Pancreas (tissue), 10 donors: ENCODE measurements at places on chromosomes 7 and 10. TPM values are rescaled to one million over a fixed set of nuclear protein-coding genes. Genes with fewer than 3 reads are reported as not detected.
A peak's percentile ranks its signal among the peaks of the same experiment; 100 is the strongest.

DNA sequence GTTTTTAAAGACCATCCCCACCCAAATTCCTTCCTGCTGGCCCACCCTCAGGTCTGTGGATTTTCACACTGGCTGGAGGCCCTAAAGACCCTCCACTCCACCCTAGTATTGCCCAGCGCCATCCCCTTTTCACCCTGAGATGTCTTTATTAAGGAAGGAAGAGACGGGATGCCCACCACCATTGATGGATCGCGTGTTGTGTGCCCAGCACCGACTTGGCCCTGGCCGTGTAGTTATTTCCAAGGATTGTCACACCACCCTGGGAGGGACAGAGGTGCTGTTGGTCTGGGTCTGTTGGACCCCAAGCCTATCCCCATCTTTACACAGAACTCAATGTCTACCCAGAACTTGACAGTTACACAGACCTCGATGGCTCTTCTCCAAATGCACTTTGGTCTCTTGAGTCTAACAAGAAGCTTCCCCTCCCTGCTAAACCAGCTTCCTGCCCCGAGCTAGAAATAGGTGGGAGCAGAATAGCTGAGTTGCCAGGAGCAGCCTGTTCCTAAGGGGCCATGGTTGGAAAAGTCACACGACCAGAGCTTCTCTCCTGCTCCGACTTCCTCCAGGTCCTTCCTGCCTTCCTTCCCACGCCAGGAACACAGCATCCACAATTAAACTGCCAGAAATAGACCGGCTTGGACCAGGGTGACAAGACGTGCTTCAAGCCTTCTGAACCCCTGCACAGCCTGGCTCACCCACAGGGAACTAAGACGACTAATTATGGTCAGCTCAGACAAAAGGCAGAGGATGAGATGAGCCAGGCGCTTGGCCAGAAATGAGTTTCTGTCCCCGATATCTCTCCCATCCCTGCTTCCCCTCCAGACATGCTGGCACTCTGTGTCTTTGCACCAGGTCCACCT is 139.5 kb upstream of the CHST15 start:
- no peak overlapping the region for H3K27ac ChIP-seq
- DNase-seq: no peak
- no peaks in the 10 kb centered on the region for H3K36me3 ChIP-seq
- H3K27me3 ChIP-seq: no peaks in the 10 kb centered on the region
- H3K4me3 ChIP-seq: no peak overlapping the region

DNA sequence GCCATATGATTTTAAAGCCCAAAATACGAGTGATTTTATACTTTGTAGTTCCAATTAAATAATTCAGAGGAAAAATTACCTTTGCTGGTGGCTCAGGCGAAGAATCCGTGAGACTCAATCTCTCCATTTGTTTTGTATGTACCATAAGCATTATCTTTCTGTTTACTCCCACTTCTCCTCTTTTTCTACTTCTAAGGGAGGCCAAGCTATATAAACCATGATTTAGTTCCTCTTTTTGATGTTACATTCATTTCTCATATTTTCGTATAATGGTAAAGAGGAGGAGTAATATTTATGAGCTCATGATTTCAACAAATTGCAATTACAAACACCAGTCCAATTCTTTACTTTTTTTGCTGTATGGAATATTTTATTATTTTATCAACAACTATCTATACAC is 50.6 kb upstream of the TES start:
- H3K4me3 ChIP-seq: no peak overlapping the region
- H3K36me3 ChIP-seq: no peaks in the 10 kb centered on the region
- no peak overlapping the region for H3K27ac ChIP-seq

GRCh38 chr7:45589061-45589460 is 14.9 kb downstream of the ADCY1 start:
- no peaks in the 10 kb centered on the region for H3K4me1 ChIP-seq
- no peak for DNase-seq
- H3K27ac ChIP-seq: no peak overlapping the region
- no peak overlapping the region for H3K4me3 ChIP-seq

DNA sequence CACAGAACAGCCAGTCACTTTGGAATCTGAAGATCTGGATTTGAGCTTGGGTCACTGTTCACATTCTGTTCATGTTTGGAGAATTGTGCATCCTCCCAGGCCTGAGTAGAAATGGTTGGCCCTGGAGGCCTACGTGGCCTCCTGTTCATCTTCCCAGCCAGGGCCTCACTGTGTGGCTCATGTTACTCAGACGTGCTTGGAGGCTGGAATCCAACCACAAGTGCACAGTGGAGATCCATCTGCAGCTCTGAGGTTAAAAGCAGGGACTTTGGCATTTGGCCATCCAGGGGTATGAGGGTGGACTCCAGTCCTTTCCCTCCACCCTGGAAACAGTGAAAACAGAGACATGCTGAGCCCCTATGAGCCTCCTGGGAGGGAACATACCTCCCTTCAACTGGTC is 709.0 kb upstream of the IGFBP3 start:
- H3K27me3 ChIP-seq: no peaks in the 10 kb centered on the region
- no peaks in the 10 kb centered on the region for H3K36me3 ChIP-seq
- H3K27ac ChIP-seq: no peak overlapping the region

GRCh38 chr10:48400129-48400849 is 93.8 kb downstream of the MAPK8 start:
- no peak for DNase-seq
- H3K36me3 ChIP-seq: no peaks in the 10 kb centered on the region
- no peak overlapping the region for H3K27ac ChIP-seq
- H3K27me3 ChIP-seq: no peaks in the 10 kb centered on the region
- H3K4me3 ChIP-seq: no peak overlapping the region

GRCh38 chr10:47113907-47114500 is 186.0 kb upstream of the GDF10 start:
- no peak overlapping the region for H3K4me3 ChIP-seq
- no peak for DNase-seq
- no peaks in the 10 kb centered on the region for H3K36me3 ChIP-seq
- H3K27ac ChIP-seq: no peak overlapping the region
- no peaks in the 10 kb centered on the region for H3K4me1 ChIP-seq

- no peak overlapping the region for H3K4me3 ChIP-seq
- no peak overlapping the region for H3K27ac ChIP-seq
- no peaks in the 10 kb centered on the region for H3K27me3 ChIP-seq
- DNase-seq: no peak
Observed at GRCh38 chr7:2405601-2406345, 2.4 kb downstream of the CHST12 start.

- no peaks in the 10 kb centered on the region for H3K4me1 ChIP-seq
- no peaks in the 10 kb centered on the region for H3K27me3 ChIP-seq
- no peak overlapping the region for H3K4me3 ChIP-seq
- H3K27ac ChIP-seq: no peak overlapping the region
- DNase-seq: no peak
- no peaks in the 10 kb centered on the region for H3K36me3 ChIP-seq
Observed at GRCh38 chr10:2619472-2619871, 447.9 kb upstream of the PFKP start.

- H3K36me3 ChIP-seq: no peaks in the 10 kb centered on the region
- no peak overlapping the region for H3K4me3 ChIP-seq
- no peaks in the 10 kb centered on the region for H3K27me3 ChIP-seq
- no peak for DNase-seq
- no peaks in the 10 kb centered on the region for H3K4me1 ChIP-seq
- H3K27ac ChIP-seq: no peak overlapping the region
Observed at GRCh38 chr10:20885678-20886077, 11.4 kb downstream of the NEBL start.

GRCh38 chr10:49369216-49370162 is 26.4 kb downstream of the DRGX start:
- H3K4me1 ChIP-seq: no peaks in the 10 kb centered on the region
- H3K27me3 ChIP-seq: no peaks in the 10 kb centered on the region
- DNase-seq: no peak
- no peak overlapping the region for H3K27ac ChIP-seq
- no peak overlapping the region for H3K4me3 ChIP-seq
- no peaks in the 10 kb centered on the region for H3K36me3 ChIP-seq

- no peaks in the 10 kb centered on the region for H3K27me3 ChIP-seq
- H3K4me3 ChIP-seq: no peak overlapping the region
- H3K36me3 ChIP-seq: peaks cover 14% of the 10 kb centered on the region
- no peak for DNase-seq
Observed at GRCh38 chr10:80517416-80518142, 20.1 kb upstream of the SH2D4B start.

- no peak overlapping the region for H3K27ac ChIP-seq
- DNase-seq: no peak
- no peaks in the 10 kb centered on the region for H3K36me3 ChIP-seq
- H3K4me1 ChIP-seq: no peaks in the 10 kb centered on the region
- H3K4me3 ChIP-seq: no peak overlapping the region
Observed at GRCh38 chr10:79361726-79362397, 14.6 kb downstream of the PPIF start.

GRCh38 chr10:9003122-9003521 is 948.6 kb downstream of the GATA3 start:
- no peaks in the 10 kb centered on the region for H3K27me3 ChIP-seq
- H3K36me3 ChIP-seq: no peaks in the 10 kb centered on the region
- no peak overlapping the region for H3K4me3 ChIP-seq
- H3K4me1 ChIP-seq: no peaks in the 10 kb centered on the region
- DNase-seq: no peak

GRCh38 chr7:128697302-128697905 is 25.3 kb downstream of the GARIN1A start:
- DNase-seq: peak; percentile 26
- H3K36me3 ChIP-seq: no peaks in the 10 kb centered on the region
- peak overlapping the region; percentile 2 for H3K4me3 ChIP-seq
- no peak overlapping the region for H3K27ac ChIP-seq

DNA sequence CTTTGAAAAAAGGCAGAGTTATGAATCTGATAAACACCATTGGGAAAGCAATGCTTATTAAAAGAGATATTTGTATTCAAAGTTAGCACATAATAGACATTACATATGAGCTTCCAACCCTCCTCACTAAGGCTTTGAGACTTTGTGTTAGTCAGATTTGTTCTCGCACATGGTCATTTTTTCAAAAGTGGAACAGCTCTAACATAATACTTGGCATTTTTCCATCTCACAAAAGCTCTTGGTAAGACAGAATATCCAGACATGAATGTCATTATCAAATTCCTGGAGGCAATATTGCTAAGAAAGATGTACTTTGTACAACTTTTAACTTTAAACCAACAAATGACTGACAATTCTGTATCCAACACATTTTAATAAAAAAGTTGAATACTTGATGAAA is 292.4 kb upstream of the SMIM30 start:
- no peak for DNase-seq
- no peaks in the 10 kb centered on the region for H3K27me3 ChIP-seq
- H3K4me1 ChIP-seq: no peaks in the 10 kb centered on the region
- H3K4me3 ChIP-seq: no peak overlapping the region

SFMBT2 gene
- polyA plus RNA-seq: 1.3 TPM

GOLGA7B gene
- 18.7 TPM for polyA plus RNA-seq

AS3MT gene
- polyA plus RNA-seq: 11.4 TPM

HECTD2 gene
- polyA plus RNA-seq: 5.5 TPM
